GM23338 (cell line): ENCODE measurements at places on chromosomes 6 and 20. TPM values are rescaled to one million over a fixed set of nuclear protein-coding genes. Genes with fewer than 3 reads are reported as not detected.

- DNase-seq = no peak
- no peaks in the 10 kb centered on the region for H3K27me3 ChIP-seq
- 0 out of 2 replicates have a peak, but pooled peaks cover 3% of the 10 kb centered on the region for H3K4me1 ChIP-seq
- no peak overlapping the region for H3K27ac ChIP-seq
- H3K36me3 ChIP-seq = no peaks in the 10 kb centered on the region
- no peak overlapping the region for H3K4me3 ChIP-seq
These were observed 260.9 kb downstream of the GMDS start for GRCh38 chr6:1984346-1984994.

DNA sequence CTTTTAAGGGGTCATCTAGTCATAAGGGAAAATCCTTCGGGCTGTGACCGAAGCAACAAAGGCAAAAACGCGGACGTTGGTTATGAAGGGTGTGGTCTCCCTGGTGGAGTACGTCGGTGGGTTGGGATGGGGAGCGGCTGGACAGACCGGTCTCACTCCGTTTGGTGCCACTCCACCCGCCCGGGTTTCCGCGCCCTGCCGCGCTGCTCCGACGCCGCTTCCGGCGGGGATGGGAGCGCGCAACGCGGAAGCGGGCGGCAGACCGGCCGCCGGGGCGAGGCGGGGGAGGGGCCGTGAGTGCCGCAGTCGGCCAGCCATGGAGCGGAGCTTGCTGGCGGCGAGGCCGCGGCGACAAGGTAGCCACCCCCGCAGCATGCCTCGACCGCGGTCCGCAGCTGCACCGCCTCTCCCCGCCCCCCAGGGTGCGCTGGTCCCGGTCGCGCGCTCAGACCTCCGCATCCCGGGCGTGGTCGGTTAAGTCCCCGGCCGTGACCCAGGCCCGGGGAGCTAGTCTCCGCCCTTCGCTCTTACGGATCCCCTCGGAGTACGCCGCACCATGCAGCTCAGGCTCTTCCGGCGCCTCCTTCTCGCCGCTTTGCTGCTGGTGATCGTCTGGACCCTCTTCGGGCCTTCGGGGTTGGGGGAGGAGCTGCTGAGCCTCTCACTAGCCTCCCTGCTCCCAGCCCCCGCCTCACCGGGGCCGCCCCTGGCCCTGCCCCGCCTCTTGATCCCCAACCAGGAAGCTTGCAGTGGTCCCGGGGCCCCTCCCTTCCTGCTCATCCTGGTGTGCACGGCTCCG lies at the start of gene B3GALT4:
TSS of gene B3GALT4 (plus strand) at position 260 of the 799 bp plus-strand sequence. CDS start at position 557, 297 bp downstream.
- H3K4me3 ChIP-seq = peak within 1 kb of the TSS; percentile 99
- peaks cover 42% of the 10 kb centered on the region for H3K36me3 ChIP-seq
- H3K4me1 ChIP-seq = peaks cover 48% of the 10 kb centered on the region
- H3K27me3 ChIP-seq = no peaks in the 10 kb centered on the region
- H3K27ac ChIP-seq = peak within 1 kb of the TSS; percentile 96

DNA sequence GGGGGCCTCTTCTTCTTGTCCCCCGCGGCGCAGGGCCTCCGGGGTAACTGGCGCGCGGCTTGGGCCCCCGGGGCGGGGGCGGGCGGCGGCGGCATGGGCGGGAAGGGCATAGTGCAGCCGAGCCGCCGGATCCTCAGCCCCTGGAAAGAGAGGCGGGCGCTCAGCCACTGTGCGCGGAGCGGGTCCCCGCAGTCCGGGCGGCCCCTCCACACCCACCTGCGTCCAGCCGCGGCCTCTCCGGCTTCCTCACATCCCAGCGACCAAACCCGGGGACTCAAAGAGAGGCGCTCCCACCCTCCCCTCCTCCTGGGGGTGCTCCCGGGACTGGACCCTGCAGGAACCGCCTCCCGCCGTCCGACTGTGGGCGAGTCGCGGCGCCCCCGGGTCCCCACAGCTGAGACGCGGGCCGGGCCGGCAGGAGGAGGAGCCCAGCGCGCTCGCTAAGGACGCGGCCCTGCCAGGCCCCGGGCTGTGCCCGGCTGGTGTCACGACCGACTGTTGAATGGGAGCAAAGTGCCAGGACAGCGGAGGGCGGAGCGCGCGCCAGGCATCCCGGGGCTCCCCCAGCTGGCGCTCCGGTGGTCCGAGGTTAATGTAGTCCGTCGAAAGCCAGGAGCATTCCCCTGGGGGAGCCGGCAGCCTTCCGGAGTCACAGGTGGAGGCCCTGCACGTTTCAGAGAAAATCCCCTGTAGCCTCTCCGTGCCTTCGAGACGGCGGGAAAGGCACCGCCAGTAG lies at the start of gene PRR18:
TSS of gene PRR18 (minus strand) at position 360 of the 736 bp plus-strand sequence. CDS start at position 110, 250 bp downstream.
- no peak within 1 kb of the TSS for H3K27ac ChIP-seq
- peak within 1 kb of the TSS; percentile 73 for H3K4me3 ChIP-seq
- peaks cover 3% of the 10 kb centered on the region; the same call in 1 of the 2 replicates for H3K4me1 ChIP-seq
- H3K27me3 ChIP-seq = peaks cover 61% of the 10 kb centered on the region

DNA sequence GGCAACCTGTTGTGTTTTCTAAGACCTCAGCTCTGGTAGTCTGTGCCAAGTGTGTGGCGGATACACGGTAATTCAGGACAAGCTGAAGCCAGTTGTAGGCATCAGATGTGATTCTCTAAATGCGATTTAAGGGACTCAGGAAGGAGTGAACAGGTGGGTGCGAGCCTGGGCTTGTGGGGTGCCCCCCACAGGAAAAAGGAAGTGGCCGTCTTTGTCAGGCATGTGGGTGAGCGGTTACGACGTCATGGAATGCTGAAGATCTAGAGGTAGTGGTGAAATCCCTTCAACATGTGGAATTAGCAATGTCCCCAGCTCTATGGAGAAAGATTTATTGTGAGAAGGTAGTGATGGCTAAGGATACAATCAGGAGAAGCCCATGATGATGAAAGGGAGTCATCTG lies 95.1 kb upstream of the EXOC2 start:
- no peaks in the 10 kb centered on the region for H3K27me3 ChIP-seq
- H3K4me1 ChIP-seq = no peaks in the 10 kb centered on the region
- no peak overlapping the region for H3K27ac ChIP-seq
- H3K4me3 ChIP-seq = no peak overlapping the region
- no peaks in the 10 kb centered on the region for H3K36me3 ChIP-seq
- DNase-seq = no peak

DNA sequence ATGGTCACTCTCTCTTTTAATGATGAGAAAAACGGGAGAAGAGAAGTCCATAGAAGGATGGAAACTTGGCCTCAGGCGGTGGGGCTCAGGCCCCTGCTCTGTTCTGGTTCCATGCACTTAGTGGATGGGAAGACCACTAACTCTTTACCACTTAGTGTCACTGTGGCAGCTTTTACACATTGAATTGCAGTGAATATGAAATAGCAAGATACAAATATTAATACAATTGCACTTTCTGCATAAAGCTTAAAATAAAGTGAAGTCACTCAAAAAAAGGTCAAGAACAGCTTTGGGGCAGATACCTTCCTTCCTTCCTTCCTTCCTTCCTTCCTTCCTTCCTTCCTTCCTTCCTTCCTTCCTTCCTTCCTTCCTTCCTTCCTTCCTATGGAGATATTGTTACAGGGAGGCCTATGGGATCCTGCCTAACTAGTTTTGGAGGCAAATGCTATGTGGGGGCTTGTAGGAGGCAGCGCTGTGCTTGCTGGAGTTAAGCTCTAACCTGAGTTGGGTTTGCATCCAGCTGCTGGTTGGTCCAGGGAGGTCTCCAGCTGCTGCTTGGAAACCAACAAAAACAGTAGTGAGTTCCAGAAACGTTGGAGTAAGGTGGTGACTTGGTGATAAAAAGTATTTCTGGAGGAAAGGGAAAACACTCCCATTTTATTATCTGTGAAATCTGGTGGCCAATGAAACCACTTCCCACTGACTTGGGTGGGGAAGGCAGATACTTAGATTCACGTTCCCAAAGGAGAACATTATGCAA lies 62.3 kb upstream of the NKX2-2 start:
- no peaks in the 10 kb centered on the region for H3K36me3 ChIP-seq
- no peaks in the 10 kb centered on the region for H3K27me3 ChIP-seq
- H3K4me1 ChIP-seq = peaks cover 9% of the 10 kb centered on the region
- H3K4me3 ChIP-seq = no peak overlapping the region

The IP6K3 gene
- 0.14 TPM in 1 of 2 replicates, not detected in the other for total RNA-seq

The STMND1 gene
- 0.80 TPM in 1 of 2 replicates, not detected in the other for total RNA-seq

The RNF39 gene
- 0.85 and 0.94 TPM in 2 replicates for total RNA-seq

The VSTM2L gene
- total RNA-seq = 0.43 and 1.9 TPM in 2 replicates

The RIPPLY2 gene
- 3.4 and 5.4 TPM in 2 replicates for total RNA-seq

The RAET1L gene
- not detected in 2 replicates for total RNA-seq

The RSPO3 gene
- not detected in 2 replicates for total RNA-seq

The SMIM8 gene
- total RNA-seq = 8.9 and 11.4 TPM in 2 replicates

The IPCEF1 gene
- total RNA-seq = 0.27 and 1.8 TPM in 2 replicates
